Stimulated activated CD4-positive, alpha-beta T cell treated with anti-CD3 and anti-CD28 coated beads, Interleukin-1b, Interleukin-23, amount 100 ng/mL, for 1 hour (primary cell): ENCODE measurements at places on chromosomes 12 and 14.

DNA sequence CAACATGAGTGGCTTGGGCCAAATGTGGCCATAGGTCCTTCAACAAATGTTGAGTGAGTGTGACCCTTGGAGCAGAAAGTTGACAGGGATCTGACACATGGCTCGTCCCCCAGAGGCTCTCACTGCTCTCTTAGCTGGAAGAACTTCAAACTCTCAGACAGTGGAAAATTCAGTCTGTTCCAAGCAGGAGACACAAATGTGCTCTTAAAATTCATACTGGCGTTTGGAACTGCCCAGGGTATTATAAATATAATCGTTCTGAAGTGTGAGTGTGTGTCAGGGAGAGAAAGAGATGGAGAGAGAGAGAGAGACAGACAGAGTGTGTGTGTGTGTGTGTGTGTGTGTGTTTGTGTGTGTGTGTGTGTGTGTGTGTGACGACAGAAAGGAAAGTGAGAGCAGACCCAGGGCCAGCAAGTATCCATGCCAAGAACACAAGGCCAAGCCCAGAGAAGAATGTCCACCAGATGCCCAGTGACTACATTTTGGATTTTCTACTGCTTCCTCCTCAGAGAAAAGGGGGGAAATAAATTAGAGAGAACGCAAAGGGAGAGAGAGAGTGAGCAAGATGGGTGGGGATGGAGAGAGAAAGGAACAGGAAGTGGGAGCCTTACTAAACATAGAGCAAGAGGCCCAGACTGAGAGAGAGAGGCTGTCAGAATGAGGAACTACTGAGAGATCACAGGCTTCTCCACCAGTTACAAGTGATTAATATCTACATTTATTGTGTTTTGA lies 193.6 kb upstream of the NUDT4 start:
- no peak for DNase-seq

- no peak for DNase-seq
These were observed 2.2 kb upstream of the TMEM19 start for GRCh38 chr12:71683633-71684032.

GRCh38 chr12:15201056-15201455 lies 20.2 kb downstream of the RERG start:
- DNase-seq = no peak

GRCh38 chr14:49058511-49058910 lies 527.7 kb downstream of the RPS29 start:
- DNase-seq = no peak

GRCh38 chr14:93323600-93324174 lies 9.1 kb downstream of the BTBD7 start:
- no peak for DNase-seq

DNA sequence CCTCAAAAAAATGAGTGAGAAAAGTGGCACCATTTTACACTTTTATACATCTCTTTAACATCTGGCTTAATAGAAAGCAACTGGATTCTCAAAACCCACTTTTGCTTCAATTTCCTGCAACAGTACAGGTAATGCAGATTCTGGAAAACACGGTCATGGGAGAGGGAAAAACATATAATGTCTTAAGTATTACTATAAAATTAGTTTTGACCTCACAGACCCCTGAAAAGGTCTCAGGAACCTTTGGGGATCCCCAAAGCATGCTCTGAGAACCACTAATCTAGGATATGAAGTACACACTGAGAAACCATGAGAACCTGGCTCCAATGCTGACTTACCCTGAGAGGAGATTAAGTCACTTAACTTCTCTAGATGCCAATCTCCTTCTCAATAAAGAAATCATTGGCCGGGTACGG lies 64.7 kb downstream of the PPP2R5E start:
- DNase-seq = no peak

- DNase-seq = no peak
These were observed 1.1 kb upstream of the MBD6 start for GRCh38 chr12:57521525-57522010.

GRCh38 chr14:40758076-40758475 lies 848.6 kb upstream of the LRFN5 start:
- no peak for DNase-seq

DNA sequence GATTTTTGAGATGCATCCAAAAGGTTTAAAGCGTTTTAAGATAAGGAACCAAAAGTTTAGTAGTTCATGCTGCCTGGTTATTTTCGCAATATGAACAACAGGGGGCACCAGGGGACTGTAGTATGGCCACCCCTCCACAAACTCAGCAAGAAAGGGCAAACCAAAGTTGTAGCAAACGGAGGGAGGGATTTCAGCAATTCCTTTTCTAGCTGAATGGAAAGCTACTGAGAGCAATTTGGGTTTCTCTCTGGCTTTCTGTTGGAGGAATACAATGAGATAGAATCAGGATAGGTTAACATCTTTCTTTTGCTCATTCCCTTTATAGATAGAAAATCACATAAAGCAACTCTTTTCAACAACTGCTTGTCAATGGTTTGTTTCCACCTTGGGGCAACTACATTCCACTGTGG lies 62.5 kb downstream of the DRAM1 start:
- DNase-seq = peak; percentile 15

DNA sequence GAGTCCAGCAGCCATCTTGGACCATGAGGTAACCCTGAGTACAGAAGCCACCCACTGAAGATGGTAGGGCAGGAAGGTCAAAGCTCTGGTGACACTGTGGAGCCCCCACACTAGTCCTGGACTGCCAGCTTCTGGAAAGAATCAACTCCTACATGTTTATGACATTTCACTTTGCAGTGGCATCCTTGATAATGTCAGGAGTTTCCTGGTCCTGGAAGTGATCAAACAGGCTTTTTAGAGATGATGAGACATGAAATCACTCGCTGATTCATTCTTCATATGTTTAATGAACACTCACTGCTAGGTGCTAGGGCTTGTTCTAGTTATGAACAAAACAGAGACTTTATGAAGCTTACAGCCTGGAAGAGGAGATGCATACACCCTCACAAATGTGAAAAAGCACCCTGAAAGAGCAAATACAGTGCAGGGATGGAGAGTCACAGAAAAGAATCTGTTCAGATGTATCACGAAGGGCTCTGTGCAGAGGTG lies 15.8 kb upstream of the HNF1A start:
- DNase-seq = no peak

- DNase-seq = no peak
These were observed 155.2 kb upstream of the AVPR1A start for GRCh38 chr12:63305901-63306875.

- DNase-seq = no peak
These were observed 45.6 kb downstream of the STAB2 start for GRCh38 chr12:103632554-103633216.

GRCh38 chr12:47885012-47885501 lies 19.7 kb downstream of the VDR start:
- DNase-seq = no peak

DNA sequence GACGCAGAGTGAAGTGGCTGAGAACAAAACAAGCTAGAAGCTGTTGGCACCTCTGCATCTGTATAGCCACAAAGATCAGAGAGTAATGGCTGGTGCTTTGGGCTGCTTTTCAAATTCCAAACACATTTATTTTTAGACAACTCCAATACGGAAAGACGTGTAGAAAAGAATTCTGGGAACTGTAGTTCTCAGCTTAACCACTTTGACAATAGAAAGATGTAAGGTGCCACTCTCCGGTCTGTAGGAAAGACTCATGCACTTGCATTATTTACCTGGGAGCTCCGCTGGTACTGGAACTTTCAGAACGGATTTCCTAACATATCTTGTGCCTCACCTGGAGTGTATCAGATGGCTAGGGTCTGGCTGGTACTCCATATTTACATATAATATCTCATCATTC lies 1.8 kb upstream of the OR4K2 start:
- no peak for DNase-seq

- DNase-seq = no peak
These were observed 66.9 kb upstream of the ACTN1 start for GRCh38 chr14:69045857-69046475.

- DNase-seq = no peak
These were observed 50.8 kb downstream of the TTLL5 start for GRCh38 chr14:75711796-75712211.

DNA sequence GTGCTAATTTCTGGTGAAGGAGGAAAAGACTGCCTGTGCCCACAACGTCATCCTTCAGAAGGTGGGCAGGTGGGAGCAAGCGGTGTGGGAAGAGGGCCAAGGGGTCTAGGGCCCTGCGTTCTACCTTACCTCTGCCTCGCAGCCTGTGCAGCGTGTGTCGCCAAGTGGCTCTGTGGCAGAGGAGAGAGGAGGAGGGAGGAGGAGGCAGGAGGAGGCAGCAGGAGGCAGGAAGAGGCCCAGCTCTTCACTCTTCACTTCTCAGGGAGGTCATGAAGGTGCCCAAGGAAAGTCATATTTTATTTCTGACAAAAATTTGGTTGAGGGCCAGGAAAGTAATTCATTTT lies 177.9 kb downstream of the MYRFL start:
- DNase-seq = no peak

GRCh38 chr14:69327507-69327906 lies 67.5 kb downstream of the GALNT16 start:
- DNase-seq = no peak

DNA sequence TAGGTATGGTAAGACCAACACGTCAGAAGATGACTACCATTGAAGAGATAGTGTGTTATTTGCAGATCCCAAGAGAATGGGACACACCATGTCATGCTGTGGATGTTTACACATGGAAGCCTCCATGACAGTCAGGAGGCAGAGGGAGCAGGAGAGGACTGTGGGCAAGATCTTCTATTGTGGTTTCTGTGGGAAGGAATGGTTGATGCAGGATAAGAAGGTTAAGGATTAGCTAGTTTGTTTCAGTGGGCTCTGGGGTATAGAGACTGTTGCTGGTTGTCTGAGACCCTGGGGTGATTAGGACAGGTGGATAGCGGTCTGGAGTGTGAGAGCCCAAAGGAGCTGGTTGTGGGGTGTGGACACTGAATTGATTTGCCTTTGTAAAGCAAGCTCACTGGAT lies 23.3 kb downstream of the TAS2R7 start:
- DNase-seq = no peak

DNA sequence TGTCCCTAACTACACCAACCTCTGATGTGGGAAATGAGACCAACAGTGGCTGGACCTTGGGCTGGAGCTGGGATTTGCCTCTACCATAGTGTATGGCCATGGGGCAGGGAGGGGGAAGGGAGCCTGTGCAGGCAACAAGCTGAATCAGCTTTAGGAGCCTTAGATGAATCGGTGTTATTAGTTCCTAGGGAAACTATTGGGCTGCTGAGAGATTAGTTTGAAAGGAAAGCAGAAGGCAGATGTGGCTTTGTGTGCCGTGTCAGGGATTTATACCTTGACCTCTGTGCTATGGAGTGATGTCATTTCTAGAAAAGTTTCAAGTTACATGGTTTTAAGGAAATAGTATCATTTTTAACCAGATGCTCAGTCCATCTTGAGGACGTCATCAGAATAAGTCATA lies 19.5 kb upstream of the GAS2L3 start:
- DNase-seq = no peak

GRCh38 chr14:22475381-22475780 lies 113.6 kb downstream of the DAD1 start:
- no peak for DNase-seq

- peak; percentile 28 for DNase-seq
These were observed 146.1 kb upstream of the NCOR2 start for GRCh38 chr12:124713436-124714082.

- no peak for DNase-seq
These were observed 51.4 kb downstream of the BDKRB1 start for GRCh38 chr14:96307434-96307833.

GRCh38 chr14:102492531-102492910 lies 17.1 kb downstream of the ANKRD9 start:
- no peak for DNase-seq

DNA sequence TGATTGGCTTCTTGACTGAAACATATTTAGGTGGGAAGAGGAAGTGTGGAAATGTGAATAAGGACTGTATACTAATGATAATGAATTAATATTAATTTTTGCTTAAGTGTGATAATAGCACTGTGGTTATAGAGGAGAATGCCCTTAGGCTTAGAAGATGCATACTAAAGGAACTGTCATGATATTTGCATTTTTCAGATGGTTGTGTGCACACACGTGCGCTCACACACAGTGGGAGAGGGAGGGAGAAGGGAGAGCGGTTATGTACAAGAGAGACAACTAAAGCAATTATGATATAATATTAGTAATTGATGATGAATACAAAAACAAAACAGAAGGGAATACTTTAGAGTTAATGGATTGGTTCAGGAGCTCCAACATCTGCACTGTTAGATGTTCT lies 54.2 kb downstream of the RCOR1 start:
- no peak for DNase-seq

DNA sequence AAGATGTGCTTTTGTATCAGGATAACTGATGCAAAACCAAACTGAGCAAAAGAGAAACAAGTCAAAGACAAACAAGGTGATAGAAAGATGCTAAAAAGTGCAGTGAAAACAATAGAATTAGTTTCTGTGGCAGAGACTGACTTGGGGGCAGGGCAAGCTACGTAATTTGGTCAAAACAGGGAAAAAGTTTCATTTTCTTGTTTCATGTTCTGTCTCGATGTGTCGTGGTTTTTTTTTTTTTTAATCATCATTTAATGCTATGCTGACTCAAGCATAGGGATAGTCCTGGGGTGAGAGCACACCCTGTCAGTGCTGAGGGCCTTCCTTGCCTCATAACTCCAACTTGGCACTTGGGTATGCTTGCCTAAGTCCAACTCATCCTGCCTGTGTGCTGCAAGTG lies 144.1 kb upstream of the PTPRQ start:
- DNase-seq = no peak

DNA sequence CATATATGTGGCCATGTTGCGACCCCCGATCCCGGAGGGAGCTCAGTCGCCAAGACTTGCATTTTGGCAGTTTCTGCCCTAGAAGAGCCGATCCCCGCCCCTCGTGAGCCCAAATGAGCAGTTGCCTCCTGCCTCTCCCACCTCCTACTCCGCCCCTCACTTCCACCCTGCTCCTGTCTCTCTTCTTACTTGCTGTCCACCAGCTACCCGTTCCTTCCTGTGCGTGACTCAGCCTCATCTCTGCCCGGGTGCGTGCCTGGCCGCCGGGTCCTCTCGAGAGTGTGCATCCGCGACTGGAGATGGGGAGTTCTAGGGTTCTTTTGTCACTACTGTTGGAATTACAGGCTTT lies 585 bp downstream of the GPATCH2L start:
- DNase-seq = peak; percentile 32
